ENCODE measurements at places on chromosomes 2 and 18.

GRCh38 chr18:4369705-4370104, 85.4 kb downstream of the DLGAP1 start:
- no peak for DNase-seq

- DNase-seq: no peak
Measured at GRCh38 chr2:20573620-20574422, 77.1 kb downstream of the HS1BP3 start.

- no peak for DNase-seq
Measured at GRCh38 chr2:233407771-233408181, 53.5 kb downstream of the DGKD start.

- DNase-seq: no peak
Measured at GRCh38 chr2:233437439-233437955, 83.2 kb downstream of the DGKD start.

DNA sequence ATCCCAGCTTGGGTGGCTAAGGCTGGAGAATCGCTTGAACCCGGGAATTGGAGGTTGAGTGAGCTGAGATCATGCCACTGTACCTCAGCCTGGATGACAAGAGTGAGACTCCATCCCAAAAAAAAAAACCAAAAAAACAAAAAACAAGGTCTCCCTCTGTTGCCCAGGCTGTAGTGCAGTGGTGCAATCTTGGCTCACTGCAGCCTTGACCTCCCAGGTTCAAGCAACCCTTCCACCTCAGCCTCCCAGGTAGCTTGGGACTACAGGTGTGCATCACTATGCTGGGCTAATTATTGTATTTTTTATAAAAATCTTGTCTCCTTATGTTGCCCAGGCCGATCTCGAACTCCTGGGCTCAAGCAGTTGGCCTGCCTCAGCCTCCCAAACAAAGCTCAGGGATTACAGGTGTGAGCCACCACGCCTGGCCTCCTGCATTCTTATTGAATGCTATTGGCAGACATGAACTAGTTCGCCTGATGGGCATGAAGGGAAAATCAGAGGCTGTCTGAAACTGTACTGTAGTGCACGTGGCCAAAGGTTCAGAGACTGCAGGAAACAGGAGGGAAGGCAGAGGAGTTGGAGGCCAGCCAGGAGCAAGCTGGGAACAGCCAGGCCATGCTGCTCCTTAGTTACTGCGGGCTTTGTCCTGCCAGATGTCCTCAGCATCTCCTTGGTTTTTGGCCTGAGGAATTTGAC, 16.0 kb upstream of the ASXL2 start:
- no peak for DNase-seq

GRCh38 chr2:221822416-221822815, 250.3 kb upstream of the EPHA4 start:
- no peak for DNase-seq

- DNase-seq: no peak
Measured at GRCh38 chr2:1306014-1306686, 107.1 kb upstream of the TPO start.

DNA sequence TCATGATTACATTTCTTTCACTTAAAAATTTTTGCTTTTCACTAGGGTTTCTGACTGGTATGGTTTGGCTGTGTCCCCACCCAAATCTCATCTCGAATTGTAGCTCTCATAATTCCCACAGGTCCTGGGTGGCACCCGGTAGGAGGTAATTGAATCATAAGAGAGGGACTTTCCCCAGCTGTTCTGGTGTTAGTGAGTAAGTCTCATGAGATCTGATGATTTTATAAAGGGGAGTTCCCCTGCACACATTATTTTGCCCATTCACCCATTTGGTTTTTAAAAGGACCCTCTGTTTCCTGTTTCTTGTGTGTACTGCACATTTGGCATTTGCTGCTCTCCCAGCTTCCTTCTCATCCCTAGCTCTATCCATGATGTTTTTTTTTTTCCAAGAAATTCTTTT, 27.8 kb upstream of the NETO1 start:
- no peak for DNase-seq

GRCh38 chr2:32289165-32289999, 11.7 kb downstream of the YIPF4 start:
- DNase-seq: no peak

DNA sequence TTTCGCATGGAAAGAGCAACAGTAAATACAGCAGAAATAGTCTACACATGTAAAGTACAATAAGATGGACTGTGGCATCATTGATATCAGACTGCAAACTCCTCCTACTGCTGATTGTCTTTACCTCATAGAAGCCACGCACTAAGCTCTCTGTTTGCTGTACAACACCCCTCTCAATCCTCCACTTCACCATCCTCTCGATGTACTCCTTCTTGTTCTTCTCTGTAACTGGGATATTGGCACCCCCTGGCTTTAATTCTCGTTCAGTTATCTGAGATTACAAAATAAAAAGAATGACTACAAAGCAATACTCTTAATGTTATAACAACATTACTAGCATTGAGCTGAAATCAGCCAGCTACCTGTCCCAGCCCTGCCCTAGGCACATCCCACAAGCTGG, 49.3 kb upstream of the STK17B start:
- peak; percentile 41 for DNase-seq

- DNase-seq: no peak
Measured at GRCh38 chr2:70887208-70887549, 48.5 kb upstream of the ATP6V1B1 start.

GRCh38 chr2:148888003-148888501, 13.0 kb downstream of the KIF5C start:
- DNase-seq: peak; percentile 10

- no peak for DNase-seq
Measured at GRCh38 chr2:196944570-196944969, 18.1 kb upstream of the PGAP1 start.

DNA sequence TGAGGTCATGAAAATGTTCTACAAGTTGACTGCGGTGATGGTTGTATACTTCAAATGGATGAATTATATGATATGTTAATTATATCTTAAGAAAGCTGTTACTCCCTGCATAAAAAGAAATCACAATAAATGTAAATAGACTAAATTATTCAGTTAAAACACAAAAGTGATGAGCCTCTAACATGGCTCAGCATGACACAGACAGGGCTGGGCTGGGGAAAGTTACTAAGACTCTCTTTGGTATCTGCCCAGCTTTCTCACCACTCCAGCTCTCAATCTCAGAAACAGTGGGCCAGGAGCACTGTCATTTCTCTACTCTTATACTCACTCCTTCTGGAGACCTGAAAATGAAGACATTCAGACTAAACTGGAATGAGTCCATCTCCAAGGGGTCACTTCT, 3.5 kb downstream of the CYP27C1 start:
- DNase-seq: no peak

- DNase-seq: no peak
Measured at GRCh38 chr2:152924722-152925121, 206.3 kb downstream of the ARL6IP6 start.

DNA sequence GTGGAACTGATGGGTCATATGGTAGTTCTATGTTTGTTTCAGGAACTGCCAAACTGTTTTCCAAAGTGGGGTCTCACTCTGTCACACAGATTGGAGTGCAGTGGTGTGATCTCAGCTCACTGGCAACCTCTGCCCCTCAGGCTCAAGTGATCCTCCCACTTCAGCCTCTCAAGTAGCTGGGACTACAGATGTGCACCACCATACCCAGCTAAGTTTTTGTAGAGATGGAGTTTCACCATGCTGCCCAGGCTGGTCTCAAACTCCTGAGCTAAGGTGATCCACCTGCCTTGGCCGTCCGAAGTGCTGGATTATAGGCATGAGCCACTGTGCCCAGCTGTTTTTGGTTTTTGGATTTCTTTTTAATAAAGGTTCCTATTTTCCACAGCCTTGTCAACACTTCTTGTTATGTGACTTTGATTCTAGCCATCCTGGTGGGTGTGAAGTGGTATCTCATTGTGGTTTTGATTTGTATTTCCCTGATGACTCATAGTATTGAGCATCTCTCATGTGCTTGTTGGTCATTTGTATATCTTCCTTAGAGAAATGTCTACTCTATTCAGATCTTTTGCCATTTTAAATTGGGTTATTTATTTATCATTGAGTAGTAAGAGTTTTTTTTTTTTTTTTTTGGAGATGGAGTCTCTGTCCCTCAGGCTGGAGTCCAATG, 22.8 kb downstream of the NPC1 start:
- DNase-seq: peak; percentile 25

DNA sequence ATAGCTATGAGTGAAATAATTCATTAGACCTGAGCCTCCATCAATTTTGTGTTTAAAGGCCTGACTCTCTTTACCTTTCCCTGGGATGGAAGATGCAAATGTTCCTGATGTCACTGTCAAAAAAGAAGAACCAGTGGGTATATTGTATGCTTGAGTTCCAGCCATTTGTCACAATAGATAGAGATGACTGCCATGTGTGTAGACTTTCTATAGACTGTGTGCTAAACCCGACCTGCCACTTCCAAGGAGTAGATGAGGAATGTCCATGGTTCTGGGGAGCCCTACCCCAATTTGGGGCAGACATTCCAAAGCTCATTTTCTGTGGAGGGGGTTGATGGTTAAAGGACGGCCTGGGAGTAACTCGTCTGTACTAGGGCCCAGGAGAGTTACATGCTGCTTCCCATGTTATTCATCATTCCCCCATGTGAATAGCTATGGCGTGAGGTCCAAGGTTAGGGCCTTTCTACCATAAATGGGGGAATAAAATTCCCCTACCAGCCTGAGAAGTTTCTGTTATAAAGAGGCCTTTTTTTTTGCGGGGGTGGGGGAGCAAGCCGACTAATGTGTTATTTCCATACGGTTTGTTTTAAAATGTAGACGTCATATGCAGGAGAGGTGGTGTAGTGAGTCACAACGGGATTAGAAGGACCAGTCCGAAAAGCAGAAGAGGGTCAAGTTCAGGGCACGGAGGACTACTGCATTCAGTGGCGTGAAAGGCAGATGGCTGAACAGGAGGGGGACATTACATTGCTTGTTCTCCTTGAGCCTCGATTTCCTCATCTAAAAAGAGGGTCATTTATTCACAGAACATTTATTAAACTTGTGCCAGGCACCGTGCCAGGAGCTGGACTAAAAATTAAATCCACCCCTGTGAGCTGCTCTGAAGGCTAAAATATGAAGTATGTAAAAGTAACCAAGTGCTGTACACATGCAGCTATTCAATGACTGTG, 24.0 kb downstream of the IL1B start:
- DNase-seq: no peak

DNA sequence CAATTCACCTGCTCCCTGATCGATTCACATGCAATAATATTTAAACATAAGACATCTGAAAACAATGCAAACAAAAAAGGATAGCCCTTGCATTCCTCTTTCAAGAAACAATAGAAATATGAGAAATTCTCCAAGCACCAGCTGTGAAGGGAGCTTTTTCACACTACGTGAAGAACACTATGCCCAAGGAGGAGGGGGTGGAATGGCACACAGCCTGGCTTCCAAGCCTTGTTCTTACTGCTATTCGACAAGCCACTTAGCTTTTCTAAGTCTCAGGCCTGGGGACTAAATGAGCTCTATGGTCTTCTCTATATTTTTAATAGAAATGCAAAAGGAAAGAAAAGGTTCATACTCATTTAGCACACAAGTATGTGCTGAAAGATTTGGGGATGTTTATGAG, 92.2 kb upstream of the CHRNA1 start:
- no peak for DNase-seq

DNA sequence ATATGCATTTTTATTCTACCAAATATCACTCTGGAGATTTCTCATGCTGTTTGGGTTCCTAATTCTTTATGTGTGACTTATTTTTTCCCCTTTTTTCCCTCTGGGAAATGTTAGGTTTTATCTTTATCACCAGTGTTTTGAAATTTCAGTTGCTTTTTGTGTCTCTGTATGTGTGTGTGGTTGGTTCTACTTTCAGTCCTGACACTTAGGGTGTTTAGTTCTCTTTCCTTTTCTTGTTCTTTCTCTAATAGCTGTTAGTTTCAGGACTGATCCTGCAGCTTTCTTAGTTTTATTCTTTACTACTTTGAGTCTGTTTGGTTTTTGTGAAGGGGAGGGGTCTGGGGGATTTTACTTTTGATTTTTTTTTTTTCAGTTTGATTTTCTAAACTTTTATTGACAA, 23.1 kb downstream of the PPM1B start:
- no peak for DNase-seq

DNA sequence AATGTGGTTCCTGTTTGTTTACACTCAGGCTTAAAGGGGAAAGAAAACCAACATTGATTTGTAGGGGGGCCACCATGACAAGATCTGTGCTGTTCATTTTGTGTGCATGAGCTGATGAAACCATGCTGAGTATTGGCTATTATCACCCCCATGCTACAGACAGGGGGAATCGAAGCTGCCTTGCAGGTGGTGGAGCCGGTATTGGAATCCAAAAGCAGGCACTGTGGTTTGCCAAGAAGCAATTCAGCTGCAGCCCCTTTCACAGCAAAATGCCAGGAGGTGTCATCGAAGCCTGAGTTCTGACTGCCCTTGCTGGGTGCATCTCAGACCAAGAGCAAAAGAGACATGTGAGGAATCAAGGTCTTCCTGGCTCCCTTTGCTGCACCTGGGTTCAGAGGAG, 221.9 kb downstream of the UXS1 start:
- DNase-seq: no peak

DNA sequence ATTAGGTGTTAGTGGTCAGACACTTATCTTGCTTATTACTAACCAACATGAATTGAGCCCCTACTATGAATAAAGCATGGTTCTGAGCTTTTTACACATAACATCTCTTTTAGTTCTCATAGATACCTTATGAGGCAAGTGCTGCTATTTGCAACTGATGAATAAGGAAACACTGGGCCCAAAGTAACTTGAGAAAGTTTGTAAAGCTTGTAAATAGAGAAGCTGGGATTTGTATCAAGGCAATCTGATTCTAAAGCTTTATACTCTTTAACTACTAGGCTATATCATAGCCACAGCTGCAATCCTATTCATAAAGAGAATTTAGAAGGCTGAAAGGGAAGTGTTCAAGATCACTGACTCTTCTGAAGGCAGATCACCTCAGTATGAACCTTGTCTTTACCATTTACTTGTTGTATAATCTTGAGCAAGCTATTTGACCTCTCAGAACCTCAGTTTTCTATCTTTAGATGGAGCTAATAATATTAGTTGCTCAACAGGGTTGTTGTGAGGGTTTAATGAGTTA, 60.4 kb downstream of the ABCB11 start:
- DNase-seq: no peak

- DNase-seq: peak; percentile 23
Measured at GRCh38 chr2:187581125-187581896, 27.1 kb upstream of the TFPI start.

DNA sequence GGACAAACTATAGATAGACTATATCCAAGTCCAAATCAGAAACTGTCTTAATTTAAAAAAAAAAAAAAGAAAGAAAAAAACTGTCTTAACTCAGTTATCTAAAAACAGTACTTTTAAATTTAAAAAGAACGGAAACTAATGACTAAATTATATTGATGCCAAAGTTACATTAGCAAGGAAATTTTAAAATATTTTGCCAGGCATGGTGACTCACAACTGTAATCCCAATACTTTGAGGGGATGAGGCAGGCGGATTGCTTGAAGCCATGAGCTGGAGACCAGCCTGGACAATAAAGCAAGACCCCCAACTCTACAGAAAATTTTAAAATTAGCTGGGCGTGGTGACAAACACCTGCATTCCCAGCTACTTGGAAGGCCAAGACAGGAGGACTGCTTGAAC, 30.9 kb downstream of the MEMO1 start:
- no peak for DNase-seq

Data from CD4-positive, alpha-beta T cell treated with Interleukin-1 beta for 1 hour (primary cell).